T follicular helper cell (primary cell): ENCODE measurements at places on chromosomes 3 and 15.

DNA sequence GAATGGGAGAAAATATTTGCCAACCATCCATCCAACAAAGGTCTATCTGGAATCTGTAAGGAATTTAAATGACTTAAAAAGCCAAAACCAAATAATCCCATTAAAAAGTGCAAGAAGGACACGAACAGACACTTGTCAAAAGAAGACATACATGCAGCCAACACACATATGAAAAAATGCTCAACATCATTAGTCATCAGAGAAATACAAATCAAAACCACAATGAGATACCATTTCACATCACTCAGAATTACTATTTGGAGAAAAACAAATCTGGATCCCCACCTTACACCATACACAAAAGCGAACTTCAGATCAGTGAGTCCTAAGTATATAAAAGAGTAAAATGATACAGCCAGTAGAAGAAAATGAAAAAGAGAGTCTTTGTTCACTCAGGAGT lies 58.6 kb upstream of the MNS1 start:
- DNase-seq = no peak

- DNase-seq = no peak
Measured at GRCh38 chr15:73872346-73872745, 1.0 kb upstream of the TBC1D21 start.

- DNase-seq = no peak
Measured at GRCh38 chr15:72086010-72086697, 31.8 kb downstream of the MYO9A start.

- DNase-seq = peak; percentile 46
Measured at GRCh38 chr15:90376789-90377188, 11.3 kb upstream of the IQGAP1 start.

GRCh38 chr3:104514371-104514770 lies 852.3 kb upstream of the ALCAM start:
- no peak for DNase-seq

DNA sequence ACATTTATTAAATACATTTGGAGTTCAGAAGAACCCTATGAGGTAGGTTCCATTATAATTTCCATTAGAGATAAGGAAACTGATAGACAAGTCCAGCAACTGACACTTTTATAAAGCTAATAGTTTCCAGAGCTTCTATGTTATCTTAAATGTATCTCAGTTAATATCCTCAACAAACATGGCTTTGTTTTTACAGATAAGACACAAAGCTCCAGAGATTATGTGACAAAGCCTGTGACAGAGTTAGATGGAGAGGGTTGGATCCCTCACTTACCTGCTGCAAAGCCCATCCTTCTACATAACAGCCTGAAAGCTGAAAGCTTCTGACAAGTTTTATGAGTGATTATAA lies 473 bp upstream of the COMMD2 start:
- DNase-seq = no peak

DNA sequence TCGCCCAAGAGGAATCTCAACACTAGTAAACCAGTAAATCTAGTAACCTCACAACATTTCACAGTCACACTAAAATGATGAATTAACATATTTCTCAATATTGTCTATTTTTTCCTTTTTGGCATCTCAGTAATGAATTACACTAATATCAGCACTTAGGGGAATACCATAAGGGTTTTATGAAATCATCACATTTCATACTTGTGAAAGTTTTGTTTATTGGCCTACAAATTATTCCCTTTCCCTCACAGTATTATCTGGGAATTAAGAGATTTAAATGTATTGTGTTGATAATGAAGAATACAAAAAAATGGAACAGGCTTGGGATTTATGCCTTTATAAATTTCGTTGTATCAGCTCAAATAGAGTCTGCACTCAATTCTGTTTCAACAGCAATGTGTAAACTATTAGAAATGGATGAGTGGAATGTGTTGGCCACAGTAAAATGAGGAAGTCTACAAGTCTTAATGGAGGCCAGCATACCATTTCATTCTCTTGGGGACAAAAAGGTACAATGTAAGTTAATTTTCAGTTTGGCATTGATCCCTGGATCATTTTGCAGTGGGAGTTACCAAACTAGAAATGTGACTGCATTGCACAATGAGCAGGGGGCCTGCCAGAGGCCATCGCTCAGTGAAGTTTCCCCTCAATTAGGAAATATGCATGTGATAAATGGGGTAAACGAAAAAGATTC lies 195.4 kb downstream of the FMN1 start:
- DNase-seq = no peak

DNA sequence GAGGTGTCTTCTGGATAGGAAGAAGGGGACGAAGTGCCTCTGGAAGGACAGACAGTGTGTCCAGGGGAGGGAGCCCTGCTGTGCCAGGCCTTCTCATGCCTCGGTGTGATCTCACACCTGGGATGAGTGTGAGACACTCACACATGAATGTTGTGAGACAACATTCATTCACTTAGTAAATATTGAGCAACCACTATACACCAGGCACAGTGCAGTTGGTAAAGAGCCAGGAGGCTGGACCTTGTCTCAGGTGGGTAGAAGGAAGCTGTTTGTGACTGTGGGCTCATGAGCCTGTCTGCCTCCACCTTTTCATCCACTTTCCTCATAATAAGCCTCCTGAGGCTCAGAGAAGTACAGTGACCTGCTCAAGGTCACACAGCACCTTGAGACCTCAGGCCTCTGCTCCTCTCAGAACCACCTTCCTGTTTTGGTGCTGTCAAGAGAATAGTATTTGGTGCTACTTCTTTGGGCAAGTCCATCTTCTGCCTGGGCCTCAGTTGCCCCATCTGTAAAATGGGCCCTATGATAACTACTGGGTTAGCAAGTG lies 20.9 kb downstream of the SLC6A6 start:
- no peak for DNase-seq

GRCh38 chr3:170089862-170090600 lies 52.2 kb downstream of the GPR160 start:
- no peak for DNase-seq

DNA sequence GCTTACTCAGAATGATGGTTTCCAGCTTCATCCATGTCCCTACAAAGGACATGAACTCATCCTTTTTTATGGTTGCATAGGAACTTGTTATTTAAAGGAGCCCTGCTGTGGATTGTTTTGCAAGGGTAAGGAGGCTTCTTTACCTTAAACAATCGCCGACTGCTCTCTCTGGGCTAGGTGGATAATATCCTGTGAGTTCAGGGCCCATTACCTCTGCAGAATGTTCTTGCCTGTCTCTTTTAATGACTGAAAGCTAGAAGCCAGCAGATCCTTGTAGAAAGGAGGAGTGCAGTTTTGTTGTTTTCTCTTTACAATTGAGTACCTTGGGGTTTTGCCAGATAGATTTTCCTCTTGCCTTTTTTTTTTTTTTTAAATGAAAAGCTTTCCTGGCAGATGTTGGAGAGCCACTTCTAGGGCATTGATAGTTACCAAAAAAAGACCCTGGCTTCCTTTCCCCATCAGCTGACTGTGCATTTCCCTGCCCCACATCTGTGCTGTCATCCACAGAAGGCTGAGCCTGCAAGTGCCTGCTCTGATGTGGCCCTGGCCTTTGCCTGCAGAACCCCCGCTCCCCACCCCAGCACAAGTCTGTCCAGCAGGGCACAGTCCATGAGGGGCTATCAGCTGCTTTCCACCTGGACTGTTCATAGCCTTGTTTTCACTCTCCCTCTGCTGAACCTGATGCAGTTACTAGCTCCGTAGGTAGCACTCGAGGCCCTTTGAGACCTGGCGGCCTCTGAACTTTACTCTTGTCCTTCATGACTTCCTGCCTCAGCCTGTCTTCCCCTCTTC lies 113.1 kb downstream of the CHCHD6 start:
- no peak for DNase-seq

GRCh38 chr3:98501270-98501669 lies 3.8 kb downstream of the OR5K2 start:
- DNase-seq = no peak

GRCh38 chr3:183252118-183252782 lies 803 bp upstream of the B3GNT5 start:
- no peak for DNase-seq

DNA sequence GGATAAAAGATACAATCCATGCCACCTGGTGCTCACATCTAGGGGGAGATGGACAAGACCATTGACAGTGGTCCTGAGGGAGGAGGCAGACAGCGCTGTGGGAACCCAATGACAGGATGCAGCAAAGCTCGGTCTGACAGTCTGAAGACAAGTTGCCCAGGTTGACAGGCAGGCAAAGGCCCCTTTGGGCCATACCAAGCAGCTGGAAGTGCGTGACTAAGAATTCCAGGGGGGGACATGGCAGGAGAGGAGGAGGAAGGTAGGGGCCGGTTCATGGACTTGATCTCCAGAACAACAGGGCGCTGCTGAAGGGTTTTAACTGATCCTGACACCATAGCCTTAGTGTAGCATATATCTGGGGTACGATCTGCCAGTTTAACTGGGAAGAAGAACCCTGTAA lies 83.4 kb downstream of the RPLP1 start:
- no peak for DNase-seq

GRCh38 chr3:162525771-162526170 lies 1029.2 kb downstream of the OTOL1 start:
- DNase-seq = no peak

DNA sequence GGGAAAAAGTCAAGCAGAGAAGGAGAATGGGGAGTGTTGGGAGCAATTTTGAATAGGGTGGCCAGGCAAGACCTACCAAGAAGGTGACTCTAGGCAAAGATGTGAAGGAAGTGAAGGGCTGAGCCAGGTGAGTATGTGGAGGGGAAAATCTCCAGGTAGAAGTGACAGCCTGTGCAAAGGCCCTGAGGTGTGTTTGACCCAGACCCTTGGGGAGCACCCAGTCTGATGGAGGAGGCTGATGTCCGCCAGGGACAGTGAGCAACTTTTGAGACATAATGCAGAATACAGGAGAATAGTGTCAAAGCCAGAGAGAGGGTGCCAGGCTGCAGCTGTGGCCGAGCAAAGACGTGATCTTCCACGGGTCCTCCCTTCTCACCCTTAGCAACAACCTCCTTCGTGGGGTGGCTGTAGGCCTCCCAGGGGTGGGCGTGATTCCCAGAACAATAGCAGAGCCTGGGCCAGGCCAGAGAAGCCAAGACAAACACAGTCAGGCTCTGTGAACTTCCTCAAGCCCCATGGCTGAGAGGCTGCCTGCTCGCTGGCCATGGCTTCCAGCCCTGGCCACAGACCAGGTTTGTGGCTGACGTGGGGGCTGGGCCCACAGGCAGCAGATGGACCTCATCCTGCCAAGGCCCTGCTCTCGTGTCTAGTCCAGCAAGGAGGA lies 58.1 kb downstream of the SLC6A6 start:
- no peak for DNase-seq

DNA sequence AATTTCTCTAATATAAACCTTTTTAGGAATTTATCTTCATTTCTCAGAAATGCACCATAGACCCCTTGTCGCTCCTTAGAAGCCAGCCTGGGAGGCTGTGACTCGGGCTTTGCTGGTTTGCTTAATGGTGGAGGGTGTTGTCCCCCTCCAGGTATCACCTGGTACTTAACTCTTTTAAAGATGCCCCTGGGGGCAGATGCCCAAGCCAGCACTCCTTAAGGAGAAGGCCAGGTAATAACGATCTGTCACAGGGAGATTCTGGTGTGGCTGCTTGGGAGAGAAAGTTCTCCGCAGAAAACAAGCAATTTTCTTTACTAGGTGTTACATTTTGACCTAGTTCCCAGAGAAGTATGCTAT lies 22.3 kb downstream of the EHD4 start:
- DNase-seq = no peak

GRCh38 chr3:173739726-173740125 lies 342.2 kb downstream of the NLGN1 start:
- DNase-seq = no peak
